ENCODE measurements at places on chromosomes 5 and 9.

DNA sequence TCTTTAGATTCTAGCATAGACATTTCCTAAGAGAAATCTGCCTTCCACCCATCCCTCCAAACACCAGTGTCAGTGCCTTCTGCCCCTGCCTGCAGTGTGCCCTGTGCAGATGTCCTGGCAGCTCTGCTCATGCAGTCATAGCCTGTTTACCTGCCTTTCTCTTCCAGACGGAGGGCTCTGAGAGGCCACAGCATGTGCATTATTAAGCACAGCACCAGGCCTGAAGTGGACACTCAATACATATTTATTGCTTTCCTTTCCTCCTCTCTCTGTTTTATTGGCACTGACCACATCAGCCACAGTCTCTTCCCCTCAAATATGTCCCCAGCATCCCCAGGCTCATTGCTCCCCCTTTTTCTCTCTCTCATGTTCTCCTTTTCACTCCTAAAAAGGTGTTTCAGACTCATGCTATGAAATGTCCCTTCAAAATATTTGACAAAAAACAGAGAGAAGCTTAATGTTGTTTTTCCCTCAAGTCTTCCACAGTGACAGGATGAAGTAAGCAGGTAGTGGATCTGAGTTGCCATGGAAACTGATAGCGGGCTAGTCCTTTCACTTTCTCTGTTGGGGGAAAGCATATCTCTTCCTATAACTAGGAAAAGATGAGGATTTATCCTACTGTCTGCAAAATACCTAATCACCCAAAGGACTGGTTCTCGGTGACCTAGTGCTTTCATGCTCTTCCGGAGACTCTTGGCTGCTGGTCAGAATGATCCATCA lies 100.9 kb downstream of the ATP10B start:
- no peak for DNase-seq

- no peak for DNase-seq
Measured at GRCh38 chr5:69007163-69007562, 86.7 kb upstream of the SLC30A5 start.

- DNase-seq = no peak
Measured at GRCh38 chr9:82797534-82797933, 265.4 kb downstream of the RASEF start.

DNA sequence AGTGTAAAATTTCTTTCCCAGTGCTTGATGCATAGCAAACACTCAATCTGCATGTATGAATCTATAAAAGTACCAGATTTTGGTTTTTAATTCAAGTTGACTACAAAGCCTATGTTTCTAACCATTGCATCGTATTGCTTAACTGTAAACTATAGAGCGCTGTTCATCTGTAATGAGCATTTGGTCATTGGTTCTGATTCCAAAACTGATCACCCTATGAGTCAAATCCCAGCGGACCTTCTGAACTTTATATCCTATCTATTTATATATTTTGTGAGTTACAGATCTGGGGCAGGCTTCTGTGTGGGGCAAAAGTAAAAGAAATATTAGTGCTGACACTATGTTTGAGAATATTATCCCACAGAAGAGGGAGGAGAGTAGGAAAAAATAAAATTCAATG lies 305.7 kb upstream of the TNC start:
- DNase-seq = no peak

GRCh38 chr9:4262735-4263141 lies 37.1 kb downstream of the GLIS3 start:
- no peak for DNase-seq

DNA sequence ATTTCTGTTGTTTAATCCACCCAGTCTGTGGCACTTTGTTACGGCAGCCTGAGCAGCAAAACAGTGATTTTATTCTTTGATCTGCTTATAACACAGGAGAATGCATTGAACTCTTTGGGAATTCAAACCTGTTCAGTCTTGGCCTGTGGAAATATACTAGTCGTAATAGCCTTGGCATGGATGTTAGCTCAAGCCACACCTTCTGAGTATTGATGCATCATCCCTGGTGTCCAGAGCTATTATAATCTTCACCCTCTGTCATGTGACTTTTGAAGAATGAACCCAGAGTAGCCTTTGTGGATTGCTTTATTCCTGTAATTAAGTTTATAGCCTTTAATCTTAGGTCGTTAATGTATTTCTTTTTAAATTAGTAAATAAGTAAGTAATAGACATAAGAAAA lies 50.8 kb upstream of the TEX48 start:
- DNase-seq = no peak

- no peak for DNase-seq
Measured at GRCh38 chr9:108727580-108728111, 128.1 kb downstream of the ACTL7B start.

DNA sequence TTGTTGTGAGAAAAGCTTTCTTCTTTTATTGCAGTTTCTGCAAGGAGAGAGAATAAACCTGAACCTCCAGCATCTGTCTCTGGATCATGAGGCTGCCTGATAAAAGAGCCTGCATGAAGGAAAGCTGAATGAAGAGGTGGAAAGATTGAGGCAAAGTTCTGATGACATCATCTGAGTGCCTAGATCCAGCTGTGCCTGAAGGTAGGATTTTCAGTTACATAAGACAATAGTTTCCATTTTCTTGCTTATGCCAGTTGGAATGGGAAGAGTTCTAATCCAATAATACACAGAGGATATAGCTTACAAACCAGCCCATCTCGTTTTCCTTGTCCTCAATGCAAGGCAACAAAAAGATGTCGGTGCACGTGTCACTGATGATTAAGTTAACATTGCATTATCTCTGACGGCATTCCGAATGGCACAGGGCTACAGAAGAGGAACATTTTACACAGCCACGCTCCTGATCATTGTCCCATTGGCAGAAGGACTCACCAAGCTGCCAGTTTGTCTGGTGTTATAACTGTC lies 105.5 kb upstream of the ERCC6L2 start:
- no peak for DNase-seq

GRCh38 chr5:9387879-9388278 lies 158.0 kb downstream of the SEMA5A start:
- no peak for DNase-seq

GRCh38 chr9:121691890-121692289 lies 40.5 kb downstream of the DAB2IP start:
- DNase-seq = no peak
